Stimulated activated CD8-positive, alpha-beta memory T cell treated with anti-CD3 and anti-CD28 coated beads, Interleukin-7, amount 100 ng/mL, for 4 hours (primary cell): ENCODE measurements at places on chromosomes 3 and 15.

DNA sequence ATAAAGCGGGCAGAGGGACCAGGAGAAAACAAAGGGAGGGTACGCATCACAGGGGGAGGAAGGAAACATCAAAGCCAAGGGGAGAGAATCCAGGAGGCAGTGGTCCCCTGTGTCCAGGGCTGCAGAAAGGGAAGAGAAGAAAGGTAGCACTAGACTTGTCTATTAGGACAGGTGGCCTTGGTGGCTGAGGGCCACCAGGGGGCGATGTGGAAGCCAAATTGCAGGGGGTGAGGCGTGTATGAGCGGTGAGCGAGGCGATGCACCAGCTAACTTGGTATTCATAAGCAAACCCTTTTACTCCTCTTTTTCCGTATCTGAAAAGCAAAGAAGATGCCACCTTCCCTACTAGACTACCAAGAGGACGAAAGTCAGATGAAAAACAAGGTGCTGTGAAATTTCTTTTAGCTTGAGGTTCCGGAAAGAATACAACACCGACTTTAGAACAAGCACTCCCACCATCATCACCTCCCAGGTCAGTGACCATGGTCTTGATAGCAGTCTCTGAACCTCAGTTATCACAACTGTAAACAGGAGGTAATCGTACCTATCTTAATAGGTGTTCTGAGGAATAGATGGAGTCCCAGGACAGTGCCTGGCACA lies 654.4 kb upstream of the ADAMTS9 start:
- no peak for DNase-seq

- no peak for DNase-seq
These were observed 14.2 kb downstream of the ATXN7 start for GRCh38 chr3:63877737-63878393.

DNA sequence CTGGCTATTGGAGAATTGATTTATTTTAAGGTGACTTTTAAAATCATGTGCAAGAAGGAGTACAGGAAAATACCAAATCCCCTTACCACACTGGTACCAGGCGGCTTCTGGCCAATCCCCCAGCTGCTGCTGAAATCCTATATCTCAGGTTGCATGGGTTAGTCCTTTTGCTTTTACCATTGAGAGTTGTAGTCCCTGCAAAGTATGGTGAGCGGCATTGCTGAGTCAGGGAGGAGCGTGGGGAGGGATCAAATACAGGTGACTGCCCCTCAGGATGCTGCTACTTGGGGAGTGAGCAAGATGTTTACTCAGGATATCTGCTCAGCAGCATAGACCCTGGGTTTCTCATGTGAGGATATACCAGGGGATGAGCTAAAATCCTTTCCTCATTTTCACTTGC lies 131.9 kb upstream of the STAC start:
- DNase-seq = no peak

DNA sequence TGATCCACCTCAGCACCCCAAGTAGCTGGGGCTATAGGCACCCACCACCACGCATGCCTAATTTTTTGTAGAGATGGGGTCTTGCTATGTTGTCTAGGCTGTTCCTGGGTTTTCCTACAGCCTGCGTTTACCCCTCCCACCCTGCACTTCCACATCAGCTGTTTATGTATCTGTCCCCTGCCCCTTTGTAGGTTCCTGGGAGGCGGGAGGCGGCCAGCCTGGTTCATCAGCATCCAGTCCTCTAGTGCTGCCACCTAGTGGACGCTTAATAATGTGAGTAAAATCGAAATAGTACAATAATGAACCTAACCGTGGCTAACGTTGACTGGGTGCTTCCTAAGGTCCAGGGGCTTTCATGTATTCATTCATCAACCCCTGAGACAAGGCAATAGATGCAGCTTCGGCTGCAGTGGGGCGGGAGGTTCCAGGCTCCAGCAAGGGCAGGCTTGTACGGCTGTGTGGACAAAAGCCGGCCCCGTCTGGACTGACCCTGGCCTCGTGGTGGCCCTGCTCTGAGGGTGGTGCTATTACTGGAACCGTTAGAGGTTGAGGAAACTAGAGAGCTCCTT lies 1.2 kb upstream of the LCTL start:
- peak; percentile 6 for DNase-seq
